ENCODE measurements at places on chromosomes 12 and 14.

DNA sequence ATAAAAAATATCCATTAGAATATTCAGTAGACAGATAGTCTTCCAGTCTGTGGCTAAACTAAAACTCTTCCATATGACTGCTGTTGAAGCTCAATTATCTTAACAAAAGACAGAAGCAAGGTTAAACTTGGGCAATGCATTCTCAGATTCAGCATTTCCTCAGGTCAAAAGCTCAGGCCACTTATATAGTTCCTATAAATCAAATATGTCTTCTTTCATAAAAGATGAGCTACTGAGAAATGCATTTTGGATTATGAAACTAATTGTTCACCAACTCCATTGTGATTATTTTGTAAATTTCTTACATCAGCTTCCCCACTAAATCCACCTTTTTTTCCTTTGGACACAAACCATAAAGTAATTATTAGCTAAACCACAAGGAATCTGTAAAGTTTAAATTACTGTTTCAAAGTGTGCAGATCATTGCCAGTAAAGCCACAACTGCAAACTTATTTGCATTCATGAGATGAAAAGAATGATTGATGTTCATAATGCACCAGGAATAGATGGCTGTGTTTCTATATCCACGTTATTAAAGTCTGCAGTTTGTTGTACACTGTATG is 224.4 kb downstream of the FBXL14 start:
- no peak for DNase-seq

DNA sequence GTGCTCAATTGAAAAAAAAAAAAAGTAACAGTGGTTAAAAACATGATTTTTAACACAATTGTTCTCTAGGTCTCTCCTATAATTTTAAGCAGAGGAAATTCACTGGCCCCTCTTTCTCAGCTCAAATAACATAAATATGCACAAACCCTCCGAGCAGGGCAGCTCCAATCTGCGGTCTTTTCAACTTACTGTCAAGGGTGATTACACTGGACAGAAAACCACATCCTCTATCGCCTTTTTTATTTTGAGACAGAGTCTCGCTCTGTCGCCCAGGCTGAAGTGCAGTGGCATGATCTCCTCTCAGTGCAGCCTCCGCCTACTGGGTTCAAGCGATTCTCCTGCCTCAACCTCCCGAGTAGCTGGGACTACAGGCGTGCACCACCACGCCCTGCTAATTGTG is 16.5 kb upstream of the GABARAPL1 start:
- DNase-seq = no peak

DNA sequence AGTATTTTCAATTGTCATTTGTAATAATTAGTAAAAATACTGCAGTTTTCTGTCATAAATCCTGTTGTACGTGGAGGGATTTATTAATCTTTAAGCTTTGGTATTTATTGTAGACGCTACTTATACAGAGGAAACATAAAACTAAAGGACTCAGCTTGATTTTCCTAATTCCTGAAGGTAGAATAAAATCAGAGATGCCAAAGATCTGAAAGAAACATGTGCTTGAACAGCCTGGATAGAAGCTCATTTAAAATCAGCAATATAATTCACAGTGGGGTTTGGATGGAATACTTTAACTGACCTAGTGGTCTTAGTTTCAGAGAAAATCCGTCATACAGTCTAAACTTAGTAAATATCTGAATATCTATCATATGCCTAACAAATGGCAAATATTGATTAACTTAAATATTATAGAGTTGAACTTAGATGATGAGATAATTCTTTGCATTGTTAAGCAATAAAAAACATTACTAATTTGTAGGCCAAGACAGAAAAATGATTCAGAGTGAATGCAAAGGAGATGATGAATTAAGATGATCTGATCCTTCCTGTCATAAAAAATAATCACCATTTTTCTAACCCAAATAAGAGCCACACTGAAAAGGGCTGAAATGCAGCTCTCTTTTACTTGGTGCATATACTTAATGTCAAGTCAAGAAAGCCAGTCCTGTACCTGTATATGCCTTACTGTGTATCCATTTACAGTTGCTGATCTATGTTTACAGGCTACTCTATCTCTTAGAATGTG is 397.1 kb upstream of the DCN start:
- no peak for DNase-seq

DNA sequence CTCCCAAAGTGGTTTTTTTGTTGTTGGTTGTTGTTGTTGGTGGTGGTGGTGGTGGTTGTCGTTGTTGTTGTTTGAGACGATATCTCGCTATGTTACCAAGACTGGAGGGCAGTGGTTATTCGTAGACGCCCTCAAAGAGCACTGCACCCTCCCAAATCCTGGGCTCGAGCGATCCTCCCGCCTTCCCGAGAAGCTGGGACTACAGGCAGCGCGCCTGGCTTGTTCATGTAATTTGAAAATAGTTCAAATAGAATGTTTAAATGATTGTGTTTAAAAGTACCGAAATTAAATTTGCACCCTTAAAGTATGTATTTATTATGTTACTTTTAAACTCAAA is 439 bp upstream of the ANAPC5 start:
- DNase-seq = no peak

- no peak for DNase-seq
Measured at GRCh38 chr12:124646385-124647230, 79.2 kb upstream of the NCOR2 start.

DNA sequence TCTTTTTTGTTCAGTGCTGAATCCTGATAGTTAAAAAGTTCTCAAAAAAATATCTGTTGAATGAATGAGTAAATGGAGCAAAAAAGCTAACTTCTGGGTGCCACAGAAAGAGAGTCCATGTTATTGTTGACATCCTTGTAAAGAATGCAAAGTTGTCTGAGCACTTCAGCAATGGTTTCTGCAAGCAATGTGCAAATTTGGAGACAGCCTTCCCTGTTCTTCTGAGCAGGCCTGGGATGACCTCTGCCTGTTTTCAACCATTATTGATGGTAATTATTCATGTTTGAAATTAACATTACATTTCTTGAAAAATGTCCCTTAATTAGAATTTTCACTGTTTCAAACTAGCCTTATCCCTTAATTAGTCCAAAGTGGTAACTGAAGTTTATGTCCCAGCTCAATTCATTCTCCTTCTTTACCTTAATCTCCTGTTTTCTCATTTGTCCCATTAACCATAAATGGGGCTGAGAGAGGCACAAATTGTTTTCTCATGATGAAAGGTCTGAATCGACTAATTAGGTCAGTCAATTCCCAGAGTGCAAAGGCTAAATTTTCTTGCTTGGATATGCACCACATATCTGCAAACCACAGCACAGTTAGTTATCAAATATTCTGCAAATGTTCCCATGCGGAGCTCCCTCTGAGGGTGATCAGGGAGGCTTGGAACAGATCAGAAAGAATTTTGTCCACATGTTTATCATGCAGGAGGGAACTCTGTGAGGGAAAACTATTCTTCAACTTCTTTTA is 139.4 kb upstream of the KRR1 start:
- peak; percentile 94 for DNase-seq

GRCh38 chr12:109900752-109901580 is 892 bp downstream of the TCHP start:
- no peak for DNase-seq

- no peak for DNase-seq
Measured at GRCh38 chr14:91415794-91416743, 1.6 kb downstream of the CCDC88C start.

GRCh38 chr14:67487937-67488893 is at the start of gene TMEM229B:
TSS of gene TMEM229B (minus strand) at chr14:67488721. CDS start at chr14:67473923, 14,798 bp downstream.
- DNase-seq = no peak

GRCh38 chr14:22463763-22464173 is 125.3 kb downstream of the DAD1 start:
- no peak for DNase-seq

- DNase-seq = no peak
Measured at GRCh38 chr14:37384870-37385596, 187.3 kb downstream of the MIPOL1 start.

GRCh38 chr12:53122961-53123468 is 19.7 kb downstream of the SOAT2 start:
- no peak for DNase-seq

DNA sequence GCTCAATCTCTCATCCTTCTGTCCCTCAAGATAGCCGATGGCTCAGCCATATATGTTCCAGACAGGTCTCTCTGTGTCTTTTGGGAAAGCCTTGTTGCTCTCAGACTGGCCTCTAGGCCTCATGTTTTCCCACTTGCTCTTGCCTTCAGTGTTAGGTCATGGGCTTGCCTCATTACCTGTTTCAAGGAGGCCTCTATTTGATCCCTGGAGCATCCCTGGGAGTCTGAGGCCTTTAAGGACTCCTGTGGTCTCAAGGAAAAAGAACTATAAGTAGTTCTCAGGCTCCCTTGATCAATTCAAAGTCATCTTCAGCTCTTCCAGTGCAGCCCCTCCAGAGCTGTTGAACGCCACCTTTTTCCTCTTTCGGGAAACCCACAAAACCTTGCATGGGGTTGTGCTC is 47.9 kb downstream of the NTF3 start:
- no peak for DNase-seq

- DNase-seq = no peak
Measured at GRCh38 chr14:21267886-21268616, 1.2 kb downstream of the HNRNPC start.

GRCh38 chr14:91728616-91729183 is 3.2 kb downstream of the CATSPERB start:
- no peak for DNase-seq

GRCh38 chr12:39990122-39991101 is 115.5 kb downstream of the SLC2A13 start:
- DNase-seq = peak; percentile 57

DNA sequence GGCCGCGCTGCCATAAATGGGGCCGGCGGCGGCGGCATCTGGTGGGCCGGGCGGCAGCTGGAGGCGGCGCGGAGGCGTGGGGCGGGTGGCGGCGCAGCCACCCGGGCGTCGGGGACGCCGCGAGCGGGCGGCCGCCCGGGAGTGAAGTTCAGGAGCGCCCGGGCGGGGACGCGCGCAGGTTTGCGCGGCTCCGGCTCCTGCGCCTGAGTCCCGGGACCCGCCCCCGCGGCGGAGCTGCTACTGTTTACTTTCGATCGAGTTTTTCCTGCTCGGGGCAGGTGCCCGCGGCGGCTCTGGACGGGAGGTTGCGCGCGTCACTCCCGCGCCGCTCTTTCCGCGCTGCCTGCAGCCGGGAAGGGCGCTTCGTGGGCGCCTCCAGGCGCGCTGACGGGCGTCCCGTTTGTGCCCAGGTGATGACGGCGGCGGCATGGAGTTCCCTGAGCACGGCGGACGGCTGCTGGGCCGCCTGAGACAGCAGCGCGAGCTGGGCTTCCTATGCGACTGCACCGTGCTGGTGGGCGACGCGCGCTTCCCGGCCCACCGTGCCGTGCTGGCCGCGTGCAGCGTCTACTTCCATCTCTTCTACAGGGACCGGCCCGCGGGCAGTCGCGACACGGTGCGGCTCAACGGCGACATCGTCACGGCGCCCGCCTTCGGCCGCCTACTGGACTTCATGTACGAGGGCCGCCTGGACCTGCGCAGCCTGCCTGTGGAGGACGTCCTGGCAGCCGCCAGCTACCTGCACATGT is at the start of gene ZBTB42:
ZBTB42 (plus strand) TSS at position 331 of the 749 bp plus-strand sequence; CDS start at position 428, 97 bp downstream.
- peak; percentile 61 for DNase-seq

DNA sequence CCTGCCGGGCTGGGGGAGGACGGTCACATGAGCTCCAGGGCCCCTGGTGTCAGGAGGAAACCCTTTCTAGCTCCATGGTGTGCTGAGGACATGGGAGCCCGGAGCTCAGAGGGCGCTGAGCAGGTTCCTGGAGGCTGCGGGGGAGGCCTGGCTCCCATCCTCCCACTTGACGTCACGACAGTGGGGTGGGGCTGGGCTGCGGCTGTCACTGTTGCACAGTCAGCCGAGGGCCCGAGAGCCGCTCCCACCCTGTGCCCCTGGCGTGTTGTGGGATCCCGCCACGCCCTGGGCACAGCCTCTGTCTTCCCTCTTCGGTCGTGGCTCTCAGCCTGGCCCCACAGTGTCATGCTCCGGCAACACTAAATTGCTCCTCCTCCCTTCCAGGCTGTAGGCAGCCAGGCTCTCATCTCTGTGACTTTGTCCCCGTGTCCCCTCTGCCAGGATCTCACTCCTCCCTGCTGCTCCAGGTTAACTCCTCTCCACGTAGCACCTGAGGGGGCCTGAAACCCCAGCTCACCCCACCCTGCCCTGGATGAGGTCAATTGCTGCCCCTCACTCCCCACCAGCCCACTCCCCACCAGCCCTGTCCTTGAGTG is 33.0 kb downstream of the BEGAIN start:
- DNase-seq = no peak

DNA sequence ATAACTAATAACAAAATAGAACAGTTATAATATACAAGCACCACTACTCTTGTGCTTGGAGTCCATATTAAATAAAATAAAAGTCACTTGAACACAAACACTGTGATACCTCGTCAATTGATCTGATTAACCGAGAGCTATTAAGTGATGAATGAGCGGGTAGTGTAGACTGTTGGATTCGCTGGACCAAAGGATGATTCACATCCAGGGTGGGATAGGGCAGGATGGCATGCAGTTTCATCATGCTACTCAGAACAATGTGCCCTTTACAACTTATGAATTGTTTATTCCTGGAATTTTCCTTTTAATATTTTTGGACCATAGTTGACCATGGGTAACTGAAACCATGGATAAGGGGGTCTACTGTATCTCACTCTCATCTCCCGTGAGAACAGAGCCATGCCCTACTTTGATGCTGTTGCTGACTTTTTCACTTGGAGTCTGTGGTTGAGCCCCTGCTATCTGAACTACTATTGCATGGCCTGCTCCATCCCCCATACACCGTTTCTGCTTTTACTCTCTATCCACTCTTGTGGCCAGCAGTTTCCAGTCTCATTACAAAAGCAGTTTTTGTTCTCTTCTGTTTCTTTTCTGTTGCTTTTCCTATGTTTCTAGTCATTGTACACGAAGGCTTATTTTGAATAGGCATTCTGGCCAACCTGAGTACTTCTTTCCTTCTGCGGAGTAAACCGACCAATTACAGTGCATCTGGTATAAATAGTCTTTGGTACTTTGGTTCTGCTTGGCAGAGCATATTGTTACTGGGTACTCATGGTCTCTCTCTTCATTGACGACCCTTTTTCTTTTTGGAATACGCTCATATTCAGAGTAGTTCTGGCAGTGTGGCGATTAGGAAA is 12.2 kb downstream of the TMTC2 start:
- peak; percentile 32 for DNase-seq

DNA sequence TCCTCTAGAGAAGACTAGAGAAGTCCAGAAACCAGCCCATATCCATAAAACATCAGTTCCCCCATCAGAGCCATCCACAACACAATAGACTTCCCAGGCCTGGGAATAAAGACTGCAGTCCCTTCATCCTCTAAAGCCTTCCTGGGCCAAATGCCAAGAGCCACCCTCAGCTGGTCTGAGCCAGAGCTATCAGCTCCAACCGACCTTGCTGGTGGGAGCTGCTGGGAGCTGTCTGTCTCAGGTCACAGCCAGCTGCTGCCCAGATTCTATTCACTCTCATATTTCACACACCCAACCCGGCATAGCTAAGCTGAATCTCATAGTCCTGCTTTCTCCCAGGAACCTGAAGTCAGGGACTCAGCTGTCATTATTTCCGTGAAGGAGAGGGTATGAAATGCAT is 10.9 kb upstream of the TFCP2 start:
- peak; percentile 22 for DNase-seq

GRCh38 chr12:44689587-44689986 is 186.5 kb downstream of the NELL2 start:
- no peak for DNase-seq

DNA sequence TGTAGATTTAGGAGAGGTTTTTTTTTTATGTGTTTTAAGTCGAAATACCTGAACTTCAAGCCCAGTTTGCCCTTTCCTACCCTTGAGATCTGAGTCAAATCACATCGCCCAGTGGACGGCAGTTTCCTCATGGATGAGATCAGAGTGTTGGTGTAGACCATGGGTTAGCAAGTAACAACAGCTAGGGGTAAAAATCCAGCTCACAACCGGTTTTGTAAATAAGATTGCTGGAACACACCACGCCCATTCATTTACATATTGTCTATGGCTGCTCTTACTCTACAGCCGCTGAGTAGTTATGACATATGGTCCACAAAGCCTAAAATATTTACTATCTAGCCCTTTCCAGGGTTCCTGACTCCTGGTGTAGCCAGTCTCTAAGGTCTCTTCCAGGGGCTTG is 158.5 kb upstream of the PLEKHG7 start:
- DNase-seq = no peak
